Occipital lobe (tissue), 3 donors: ENCODE measurements at places on chromosomes 2 and 18. TPM values are rescaled to one million over a fixed set of nuclear protein-coding genes. Genes with fewer than 3 reads are reported as not detected.

IL1RL2 gene
- total RNA-seq, result 0.47 TPM

- DNase-seq, result no peak
Observed at GRCh38 chr18:61596296-61596695, 263.1 kb downstream of the CDH20 start.

- DNase-seq, result no peak
Observed at GRCh38 chr2:32534831-32535230, 93.0 kb upstream of the TTC27 start.

- peak; percentile 43 for DNase-seq
Observed at GRCh38 chr18:35580701-35581539, 620 bp upstream of the GALNT1 start.

DNA sequence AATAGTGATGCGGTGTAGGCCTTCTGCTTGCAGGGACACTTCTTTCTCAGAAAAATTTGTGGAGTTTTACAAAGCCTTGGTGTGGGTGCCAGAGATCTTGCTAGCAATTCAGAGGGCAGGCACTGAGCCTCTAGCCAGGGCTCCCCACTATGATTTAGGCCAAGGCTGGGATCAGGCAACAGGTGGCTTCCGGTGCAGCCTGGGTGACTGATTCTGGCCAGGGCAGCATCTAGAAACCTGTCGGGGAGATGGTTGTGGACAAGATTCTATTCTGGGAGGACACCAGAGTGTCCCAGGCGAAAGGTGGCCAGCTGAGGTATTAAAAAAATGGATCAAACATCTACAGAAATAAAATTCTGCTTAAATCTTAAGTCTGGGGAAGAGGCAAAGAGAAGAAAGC is 21.5 kb upstream of the TNP1 start:
- DNase-seq, result no peak

- DNase-seq, result no peak
Observed at GRCh38 chr2:172096626-172097547, 5.8 kb downstream of the DLX2 start.
